ENCODE measurements at places on chromosomes 6 and 20. TPM values are rescaled to one million over a fixed set of nuclear protein-coding genes. Genes with fewer than 3 reads are reported as not detected.

DNA sequence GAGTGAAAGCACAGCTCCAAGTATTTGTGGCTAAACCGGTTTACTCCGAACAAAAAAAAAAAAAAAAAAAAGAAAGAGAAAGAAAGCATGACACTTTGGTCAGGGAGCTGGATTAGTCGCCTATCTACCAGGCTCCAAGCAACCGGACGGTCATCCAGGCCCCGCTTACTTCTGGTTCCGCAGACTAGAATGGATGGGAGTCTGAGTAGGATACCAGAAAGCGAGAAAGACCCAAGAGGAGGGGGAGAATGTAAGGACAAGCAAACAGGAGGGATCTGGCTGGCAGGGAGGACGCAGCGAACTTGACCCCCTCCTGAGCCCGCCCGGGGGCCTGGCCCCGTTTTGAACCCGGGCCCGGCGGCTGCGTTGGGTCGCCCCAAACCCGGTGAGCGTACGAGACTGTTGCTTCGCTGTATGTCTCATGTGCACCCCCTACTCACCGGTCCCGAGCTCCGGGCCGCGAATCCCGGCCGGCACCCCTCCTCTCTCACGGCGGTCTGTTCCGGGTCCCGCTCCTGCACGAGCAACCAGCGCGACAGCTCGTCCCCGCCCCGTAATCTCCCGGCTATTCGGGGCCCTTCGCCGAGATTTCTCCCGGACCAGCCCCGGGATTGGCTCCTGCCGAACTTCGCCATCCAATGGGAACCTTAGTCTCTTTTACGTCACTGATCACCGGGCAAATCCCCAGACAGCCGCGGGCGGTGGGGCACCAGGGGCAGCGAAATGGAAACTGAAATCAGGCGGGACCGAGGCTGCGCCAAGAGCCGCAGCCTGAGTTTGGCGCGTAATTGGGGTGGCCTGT, at the start of gene TRIM26:
TRIM26 (minus strand) TSS at position 542 of the 802 bp plus-strand sequence. CDS start 14,303 bp downstream, outside the sequence.
- peak; percentile 97 for DNase-seq

- DNase-seq = no peak
These were observed 226.3 kb downstream of the RNF144B start for GRCh38 chr6:18613319-18613925.

DNA sequence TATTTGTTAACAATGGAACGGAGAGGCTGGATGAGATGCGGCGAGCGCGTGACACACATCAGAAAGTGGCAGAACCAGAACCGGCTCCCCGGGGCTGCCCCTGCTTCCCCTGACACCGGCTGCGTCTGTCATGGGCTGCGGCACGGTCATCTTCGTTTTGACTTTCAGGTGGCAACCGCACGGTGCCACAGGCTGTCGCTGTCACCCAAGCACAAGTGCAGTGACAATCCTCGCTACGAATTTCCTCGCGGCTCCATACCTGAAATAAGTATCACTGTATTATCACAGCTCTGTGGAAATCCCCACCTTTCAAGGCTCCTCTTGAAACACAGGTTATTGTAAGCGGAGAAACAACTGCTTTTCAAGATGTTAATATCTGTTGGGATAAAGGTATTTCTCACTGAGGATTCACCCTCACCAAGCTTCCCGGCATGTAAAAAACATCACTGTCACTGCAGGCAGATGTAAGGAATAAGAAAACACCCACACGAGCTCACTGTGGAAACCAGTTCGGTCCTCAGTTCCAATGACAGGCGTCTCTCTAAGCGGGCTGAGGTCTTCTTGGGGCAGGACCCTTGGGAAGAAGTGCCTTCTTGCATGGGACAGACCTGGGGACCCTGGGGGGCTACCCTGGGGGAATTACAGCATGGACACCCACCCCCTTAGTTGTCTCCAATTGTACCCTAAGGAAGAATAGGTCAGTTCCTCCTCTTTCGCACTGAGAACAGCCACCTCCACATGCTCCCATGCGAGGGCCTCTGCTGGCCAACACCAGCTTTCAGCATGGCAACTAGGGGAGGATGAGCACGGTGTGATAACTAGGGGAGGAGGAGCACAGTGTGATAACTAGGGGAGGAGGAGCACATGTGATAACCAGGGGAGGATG, 86.3 kb downstream of the DACT2 start:
- DNase-seq = no peak

DNA sequence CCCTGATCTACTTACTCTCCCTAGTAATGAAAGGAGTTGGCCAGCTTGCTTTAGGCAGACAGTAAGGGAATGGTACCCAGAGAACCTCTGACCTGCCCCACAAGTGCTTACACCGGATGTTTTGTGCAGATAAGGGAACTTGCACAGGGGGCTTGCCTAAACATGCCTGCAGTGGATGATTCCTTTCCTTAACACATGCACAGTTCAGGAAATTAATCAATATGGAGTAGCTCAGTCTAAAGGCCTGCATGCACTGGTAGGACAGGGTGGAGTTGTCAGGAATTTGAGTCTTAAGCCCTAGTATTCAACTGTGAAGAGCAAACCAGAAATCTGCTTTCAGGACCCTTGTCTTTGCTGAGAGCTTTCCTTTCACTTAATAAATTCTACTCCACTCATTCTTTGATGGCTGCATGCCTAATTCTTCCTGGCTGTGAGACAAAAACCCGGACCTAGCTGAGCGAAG, 3.9 kb upstream of the TRIM38 start:
- DNase-seq = no peak

- DNase-seq = no peak
These were observed 266.2 kb downstream of the TAF4 start for GRCh38 chr20:61799394-61799923.

Gene SLC22A7
- not detected for total RNA-seq

Gene NKAIN4
- total RNA-seq = not detected

Gene DEFB124
- total RNA-seq = not detected

Gene GNRH2
- 2.9 TPM for total RNA-seq

Gene PPP1R3G
- 0.24 TPM for total RNA-seq
